Stimulated activated CD8-positive, alpha-beta memory T cell treated with anti-CD3 and anti-CD28 coated beads, Interleukin-4, amount 100 ng/mL, for 1 hour (primary cell): ENCODE measurements at places on chromosomes 3 and 15.

- no peak for DNase-seq
Measured at GRCh38 chr15:80028937-80029336, 30.5 kb upstream of the ZFAND6 start.

DNA sequence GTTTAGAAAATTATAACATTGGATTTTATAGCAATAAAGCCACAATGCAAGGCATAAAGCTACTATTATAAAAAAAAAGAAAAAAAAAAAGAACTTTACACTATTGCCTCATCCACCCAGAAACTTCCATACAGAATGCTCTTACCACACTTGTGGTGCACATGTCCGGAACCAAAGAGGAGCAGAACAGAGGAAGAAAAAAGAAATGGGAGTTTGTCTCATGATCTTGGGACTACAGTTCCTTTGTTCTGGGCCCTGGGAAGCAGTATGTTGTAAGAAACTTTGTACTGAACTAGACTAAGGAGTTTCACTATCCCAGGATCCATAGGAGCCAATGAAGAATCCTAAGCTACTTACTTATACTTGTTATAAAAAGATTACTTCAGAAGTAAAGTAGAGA is 36.1 kb downstream of the FMN1 start:
- DNase-seq, result no peak

DNA sequence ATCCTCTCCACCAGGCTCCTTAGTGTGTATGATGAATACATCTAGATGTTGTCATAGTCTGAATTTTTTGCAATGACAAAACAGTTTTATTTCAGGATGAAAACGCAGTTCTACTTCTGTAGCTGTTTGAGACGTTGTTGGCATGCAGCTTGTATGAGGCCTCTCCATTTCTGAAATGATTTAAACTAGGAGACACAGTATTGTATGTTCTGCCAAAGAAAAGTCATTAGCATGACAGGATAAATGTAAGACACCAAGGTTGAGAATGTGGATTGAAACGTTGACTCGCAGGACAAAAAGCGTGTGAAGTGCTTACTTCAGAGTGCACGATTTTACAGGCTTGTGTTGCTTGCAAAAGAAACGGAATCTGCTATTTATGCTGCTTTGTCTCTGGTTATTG is 35.3 kb downstream of the ABHD17C start:
- DNase-seq, result no peak

DNA sequence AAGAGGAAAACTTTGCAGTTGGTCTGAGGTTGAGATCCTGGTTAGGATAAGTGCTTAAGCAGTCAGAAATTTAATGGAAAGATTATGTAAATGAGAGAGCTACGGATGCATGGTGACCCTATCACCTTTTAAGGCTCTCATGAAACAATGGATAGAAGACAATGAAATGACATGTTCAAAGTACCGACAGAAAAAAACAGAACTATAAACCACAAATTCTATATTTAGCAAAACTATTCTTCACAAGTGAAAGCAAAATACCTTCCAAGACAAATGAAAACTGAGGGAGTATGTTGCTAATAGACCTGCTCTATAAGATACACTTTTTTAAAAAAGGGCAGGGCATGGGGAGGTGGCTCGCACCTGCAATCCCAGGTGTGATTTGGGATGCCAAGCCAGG is 32.2 kb downstream of the DNAAF4 start:
- DNase-seq, result no peak

GRCh38 chr3:24835510-24835909 is 340.9 kb upstream of the THRB start:
- DNase-seq, result no peak

DNA sequence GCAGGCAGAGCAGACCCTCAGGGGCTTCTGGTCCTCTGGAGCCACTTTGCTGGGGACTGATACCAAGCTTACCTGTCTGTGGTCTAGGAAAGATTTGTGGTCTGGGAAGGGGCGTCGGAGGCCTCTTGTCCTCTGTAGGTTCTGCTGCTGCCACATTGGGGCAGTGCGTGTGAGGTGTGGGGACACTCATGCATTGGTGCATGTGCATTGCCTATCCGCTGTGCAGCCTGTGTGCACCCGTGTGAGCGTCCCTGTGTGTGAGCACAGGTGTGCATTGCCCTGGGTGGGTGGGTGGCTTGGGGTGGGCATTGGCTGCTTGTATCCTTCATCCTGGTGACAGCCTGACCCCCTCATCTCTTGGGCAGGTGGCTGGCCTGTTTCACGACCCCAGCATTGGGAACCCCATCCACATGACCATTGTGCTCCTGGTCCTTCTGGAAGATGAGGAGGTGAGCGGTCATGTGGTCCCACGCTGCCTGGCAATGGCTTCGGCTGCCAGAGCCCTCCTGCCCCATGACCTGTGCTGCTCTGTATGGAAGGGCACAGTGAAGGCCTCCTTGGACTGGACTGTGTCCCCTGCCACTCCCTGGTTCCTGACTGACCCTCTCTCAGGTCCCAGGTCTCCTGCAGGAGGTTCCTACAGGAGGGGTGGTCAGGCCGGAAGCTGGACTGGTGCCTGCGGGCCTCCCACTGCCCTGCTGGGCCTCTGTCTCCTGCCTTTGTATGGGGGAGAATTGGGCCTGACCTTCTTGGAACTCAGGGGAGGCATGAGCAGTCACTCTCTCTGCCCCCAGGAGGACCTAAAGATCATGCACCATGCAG is 41.5 kb downstream of the SAXO2 start:
- DNase-seq, result no peak
